ENCODE measurements at places on chromosomes 12 and 14.

- DNase-seq = no peak
Measured at GRCh38 chr14:92413379-92413778, 90.4 kb downstream of the SLC24A4 start.

DNA sequence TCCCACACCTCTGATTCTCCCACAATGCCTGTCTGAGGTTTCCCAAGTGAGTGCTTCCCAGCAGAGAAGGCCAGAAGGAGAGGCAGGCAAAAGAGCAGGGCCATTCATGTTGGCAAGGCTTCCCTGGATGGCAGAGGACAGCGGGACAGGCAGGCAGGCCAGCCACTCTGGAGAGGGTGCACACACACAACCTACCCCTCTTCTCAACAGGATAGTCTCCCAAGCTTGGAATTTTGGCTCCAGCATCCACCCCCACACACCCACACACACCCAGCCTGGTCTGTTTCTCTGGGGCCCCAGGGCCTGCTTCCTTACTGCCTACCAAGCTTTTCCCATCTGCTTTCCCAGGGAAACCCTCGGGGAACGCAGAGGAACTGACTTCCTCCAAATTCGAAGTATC lies 15.4 kb upstream of the RACGAP1 start:
- DNase-seq = no peak

- DNase-seq = no peak
Measured at GRCh38 chr12:106305376-106305775, 2.8 kb downstream of the TCP11L2 start.

GRCh38 chr12:127677537-127678131 lies 589.3 kb upstream of the TMEM132C start:
- peak; percentile 75 for DNase-seq

GRCh38 chr14:73829526-73830431 lies 21.9 kb upstream of the PTGR2 start:
- no peak for DNase-seq

DNA sequence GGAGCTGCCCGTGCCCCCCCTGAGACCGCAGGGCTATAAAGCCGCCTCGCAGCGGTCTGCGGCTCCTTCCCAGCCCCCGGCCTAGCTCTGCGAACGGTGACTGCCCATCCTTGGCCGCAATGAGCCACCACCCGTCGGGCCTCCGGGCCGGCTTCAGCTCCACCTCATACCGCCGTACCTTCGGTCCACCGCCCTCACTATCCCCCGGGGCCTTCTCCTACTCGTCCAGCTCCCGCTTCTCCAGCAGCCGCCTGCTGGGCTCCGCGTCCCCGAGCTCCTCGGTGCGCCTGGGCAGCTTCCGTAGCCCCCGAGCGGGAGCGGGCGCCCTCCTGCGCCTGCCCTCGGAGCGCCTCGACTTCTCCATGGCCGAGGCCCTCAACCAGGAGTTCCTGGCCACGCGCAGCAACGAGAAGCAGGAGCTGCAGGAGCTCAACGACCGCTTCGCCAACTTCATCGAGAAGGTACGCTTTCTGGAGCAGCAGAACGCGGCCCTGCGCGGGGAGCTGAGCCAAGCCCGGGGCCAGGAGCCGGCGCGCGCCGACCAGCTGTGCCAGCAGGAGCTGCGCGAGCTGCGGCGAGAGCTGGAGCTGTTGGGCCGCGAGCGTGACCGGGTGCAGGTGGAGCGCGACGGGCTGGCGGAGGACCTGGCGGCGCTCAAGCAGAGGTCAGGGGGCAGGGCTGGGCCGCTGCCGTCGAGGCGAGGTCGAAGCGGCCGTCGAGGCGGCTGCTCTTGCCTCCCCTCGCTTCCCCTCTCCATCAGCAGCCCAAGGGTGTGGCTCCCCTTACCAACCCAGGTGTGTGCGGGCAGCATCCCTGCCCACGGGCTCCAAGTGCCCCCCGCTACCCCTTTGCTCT lies at the start of gene PRPH:
Gene PRPH (plus strand): TSS at position 66 of the 855 bp plus-strand sequence. CDS start 54 bp downstream, at position 120.
- no peak for DNase-seq

DNA sequence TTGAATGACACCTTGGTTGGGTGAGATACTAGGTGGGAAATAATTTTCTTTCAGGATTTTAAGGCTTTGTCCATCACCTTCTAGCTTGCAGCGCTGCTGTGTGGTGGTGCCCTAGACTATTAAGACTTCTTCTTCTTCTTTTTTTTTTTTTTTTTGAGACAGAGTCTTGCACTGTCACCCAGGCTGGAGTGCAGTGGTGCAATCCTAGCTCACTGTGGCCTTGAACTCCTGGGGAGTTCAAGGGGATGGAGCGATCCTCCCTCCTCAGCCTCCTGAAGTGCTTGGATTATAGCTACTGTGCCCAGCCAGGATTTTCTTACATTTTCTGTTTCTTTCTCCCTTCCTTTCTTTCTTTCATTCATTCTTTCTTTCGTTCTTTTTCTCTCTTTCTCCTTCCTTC lies 10.3 kb upstream of the MTA1 start:
- DNase-seq = no peak

GRCh38 chr12:69684466-69684865 lies 14.6 kb downstream of the BEST3 start:
- no peak for DNase-seq

DNA sequence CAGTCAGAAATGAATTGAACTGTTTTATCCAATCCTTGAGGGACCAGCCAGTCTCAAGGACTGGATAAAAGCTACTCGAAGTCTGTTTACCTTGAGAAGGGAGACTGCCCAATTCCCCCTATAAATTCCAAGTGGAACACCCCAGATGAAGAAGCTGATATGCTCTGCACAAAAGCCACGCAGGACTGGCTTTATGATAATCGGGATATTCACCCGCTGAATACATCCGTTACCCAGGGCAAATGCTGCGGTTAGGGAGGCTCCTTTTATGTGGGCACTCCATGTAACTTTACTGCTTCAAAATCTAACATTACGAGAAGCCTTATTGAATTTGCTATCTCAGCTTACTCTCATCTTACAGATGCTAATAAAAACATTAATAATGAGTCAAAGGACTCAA lies 119.1 kb downstream of the DENND5B start:
- no peak for DNase-seq

DNA sequence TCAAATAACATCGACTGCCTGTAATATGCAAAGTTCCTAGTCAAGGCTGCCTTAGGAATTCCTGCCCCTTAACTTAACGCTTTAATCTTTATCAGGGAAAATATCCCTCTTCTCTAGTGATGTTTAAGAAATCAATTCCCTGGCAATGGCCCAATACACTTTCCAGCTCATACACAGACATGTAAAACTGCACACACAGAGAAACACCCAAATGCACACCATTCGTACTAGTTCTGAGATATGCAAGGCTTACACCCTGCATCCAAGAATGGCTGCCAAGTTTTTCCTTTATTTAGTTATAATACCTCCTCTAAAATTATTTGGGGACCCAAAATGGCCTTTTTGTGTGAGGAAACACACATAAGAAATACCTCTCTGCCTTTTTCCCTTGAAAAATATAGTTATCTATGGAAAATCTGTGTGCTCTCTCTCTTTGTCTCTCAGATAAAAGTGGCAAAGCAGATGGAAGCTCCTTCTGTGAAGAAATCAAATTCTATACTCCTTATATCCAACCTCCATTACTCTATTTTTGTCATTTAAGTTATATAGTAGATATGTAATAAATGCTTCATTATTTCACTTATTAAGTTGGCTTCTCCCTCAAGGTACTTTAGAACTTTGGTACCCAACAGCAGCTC lies 120.0 kb upstream of the MDM1 start:
- no peak for DNase-seq

- no peak for DNase-seq
Measured at GRCh38 chr14:57848353-57848752, 17.5 kb downstream of the SLC35F4 start.

DNA sequence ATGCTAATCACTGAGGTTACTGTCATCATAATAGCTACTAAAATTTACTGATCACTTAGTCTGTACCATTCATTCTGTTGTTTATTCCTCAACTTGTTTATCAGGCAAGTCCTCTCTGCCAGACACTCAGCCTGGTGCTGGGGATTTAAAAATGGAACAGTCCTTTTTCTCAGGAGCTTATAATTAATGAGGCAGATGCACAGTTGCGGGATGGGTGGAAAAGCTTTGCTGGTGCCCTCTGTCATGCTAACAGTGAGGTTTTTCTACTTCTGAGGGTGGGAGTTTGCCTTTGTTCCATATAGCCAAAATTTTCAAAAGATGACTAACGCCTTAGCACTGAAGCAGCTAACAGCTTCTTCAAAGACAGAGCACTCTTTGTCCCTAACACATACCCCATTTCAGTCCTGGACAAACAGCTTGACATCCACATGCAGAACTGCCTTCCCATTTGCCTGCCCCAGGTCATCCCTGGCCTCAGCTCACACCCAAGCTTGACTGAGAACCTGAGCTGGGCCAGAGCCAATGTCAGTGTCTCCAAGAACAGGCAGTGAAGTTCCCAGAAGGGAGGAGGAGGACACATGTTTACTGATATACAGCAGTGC lies 30.8 kb upstream of the HSPB8 start:
- no peak for DNase-seq

GRCh38 chr14:100726550-100727085 lies at the start of gene DLK1:
TSS of gene DLK1 (plus strand) at chr14:100726892. CDS start at chr14:100727069, 177 bp downstream.
- no peak for DNase-seq

GRCh38 chr12:55681142-55682077 lies 26.3 kb downstream of the ITGA7 start:
- peak; percentile 69 for DNase-seq

GRCh38 chr12:62251609-62251958 lies 8.6 kb upstream of the USP15 start:
- no peak for DNase-seq

Measured in WERI-Rb-1 (cell line).